GM23338 (cell line): ENCODE measurements at places on chromosomes 3 and 15. TPM values are rescaled to one million over a fixed set of nuclear protein-coding genes. Genes with fewer than 3 reads are reported as not detected.

The FGD5 gene
- polyA plus RNA-seq: 6.9 and 7.4 TPM in 2 replicates

The EBLN2 gene
- polyA plus RNA-seq: 4.7 and 5.1 TPM in 2 replicates

The CFAP20DC gene
- 4.9 and 7.4 TPM in 2 replicates for polyA plus RNA-seq

The ATP13A5 gene
- polyA plus RNA-seq: not detected in 2 replicates

The SKOR1 gene
- not detected in 2 replicates for polyA plus RNA-seq

The LRRC49 gene
- polyA plus RNA-seq: 6.9 and 8.5 TPM in 2 replicates

The SOX14 gene
- 0.39 TPM in 1 of 2 replicates, not detected in the other for polyA plus RNA-seq

The MYRIP gene
- 1.5 TPM in 2 replicates for polyA plus RNA-seq

The CYFIP1 gene
- 19.8 and 20.0 TPM in 2 replicates for polyA plus RNA-seq

The UACA gene
- polyA plus RNA-seq: 25.9 and 35.8 TPM in 2 replicates

The LNP1 gene
- 3.8 and 4.7 TPM in 2 replicates for polyA plus RNA-seq

The HGD gene
- not detected in 2 replicates for polyA plus RNA-seq

The CLEC3B gene
- polyA plus RNA-seq: not detected in 2 replicates

The CSTA gene
- polyA plus RNA-seq: 1.4 TPM in 2 replicates

The RARB gene
- 0.30 and 0.42 TPM in 2 replicates for polyA plus RNA-seq

The TMEM108 gene
- polyA plus RNA-seq: 13.2 and 15.3 TPM in 2 replicates

The SAMMSON gene
- not detected in 2 replicates for polyA plus RNA-seq

The LMAN1L gene
- not detected in 2 replicates for polyA plus RNA-seq

The LRRC34 gene
- 9.1 and 12.8 TPM in 2 replicates for polyA plus RNA-seq

The P2RY1 gene
- 12.5 and 15.2 TPM in 2 replicates for polyA plus RNA-seq

The GLDN gene
- polyA plus RNA-seq: 0.19 and 0.32 TPM in 2 replicates

The THRB gene
- polyA plus RNA-seq: 1.3 and 1.7 TPM in 2 replicates

The EPHA3 gene
- 0.05 TPM in 1 of 2 replicates, not detected in the other for polyA plus RNA-seq

The USP19 gene
- 13.2 and 14.0 TPM in 2 replicates for polyA plus RNA-seq

The GOLGA8G gene
- not detected in 2 replicates for polyA plus RNA-seq
